ENCODE measurements at places on chromosomes 11 and 22.
A peak's percentile ranks its signal among the peaks of the same experiment; 100 is the strongest.

GRCh38 chr22:25169278-25170031, 30.2 kb upstream of the CRYBB3 start:
- no peak for DNase-seq

- no peak for DNase-seq
Measured at GRCh38 chr11:9943386-9944110, 279.7 kb downstream of the SWAP70 start.

- no peak for DNase-seq
Measured at GRCh38 chr11:82239498-82239897, 494.2 kb downstream of the FAM181B start.

DNA sequence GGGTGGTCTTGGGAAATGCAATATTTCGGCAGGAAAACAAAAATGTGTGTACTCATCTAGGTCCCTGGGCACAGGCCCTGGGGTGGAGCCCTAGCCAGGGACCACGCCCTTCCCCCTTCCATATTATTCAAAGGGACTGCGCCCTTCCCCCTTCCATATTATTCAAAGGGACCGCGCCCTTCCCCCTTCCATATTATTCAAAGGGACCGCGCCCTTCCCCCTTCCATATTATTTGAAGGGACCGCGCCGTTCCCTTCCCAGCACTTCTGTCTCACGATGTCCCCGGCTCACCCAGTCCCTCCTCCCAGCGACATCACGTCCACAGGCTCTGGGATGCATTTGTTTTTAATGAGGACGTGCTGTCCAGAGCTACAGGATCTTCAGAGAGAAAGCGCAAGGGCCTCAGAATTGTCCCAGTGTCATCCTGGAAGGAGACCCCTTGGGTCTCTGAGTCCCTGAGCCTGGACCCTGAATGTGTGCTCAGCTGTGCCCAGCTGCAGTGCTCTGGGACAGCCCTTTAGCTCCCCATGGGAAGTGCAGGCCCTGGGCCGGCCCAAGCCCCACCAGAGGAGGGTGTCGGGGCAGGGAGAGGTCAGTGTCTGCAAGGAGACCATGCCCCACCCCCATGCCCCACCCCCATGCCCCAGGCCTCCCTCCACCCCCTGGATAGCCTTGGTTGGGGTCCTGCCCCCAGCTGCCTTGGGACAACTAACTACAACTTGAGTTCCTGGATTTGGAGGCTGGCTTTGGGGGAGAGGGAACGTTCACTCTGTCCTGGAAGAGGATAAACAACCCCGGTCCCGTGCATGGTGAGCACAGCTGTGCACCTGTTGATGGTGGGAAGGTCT, 810.0 kb downstream of the BRD1 start:
- DNase-seq: no peak

GRCh38 chr11:37050311-37050710, 452.3 kb upstream of the RAG2 start:
- no peak for DNase-seq

DNA sequence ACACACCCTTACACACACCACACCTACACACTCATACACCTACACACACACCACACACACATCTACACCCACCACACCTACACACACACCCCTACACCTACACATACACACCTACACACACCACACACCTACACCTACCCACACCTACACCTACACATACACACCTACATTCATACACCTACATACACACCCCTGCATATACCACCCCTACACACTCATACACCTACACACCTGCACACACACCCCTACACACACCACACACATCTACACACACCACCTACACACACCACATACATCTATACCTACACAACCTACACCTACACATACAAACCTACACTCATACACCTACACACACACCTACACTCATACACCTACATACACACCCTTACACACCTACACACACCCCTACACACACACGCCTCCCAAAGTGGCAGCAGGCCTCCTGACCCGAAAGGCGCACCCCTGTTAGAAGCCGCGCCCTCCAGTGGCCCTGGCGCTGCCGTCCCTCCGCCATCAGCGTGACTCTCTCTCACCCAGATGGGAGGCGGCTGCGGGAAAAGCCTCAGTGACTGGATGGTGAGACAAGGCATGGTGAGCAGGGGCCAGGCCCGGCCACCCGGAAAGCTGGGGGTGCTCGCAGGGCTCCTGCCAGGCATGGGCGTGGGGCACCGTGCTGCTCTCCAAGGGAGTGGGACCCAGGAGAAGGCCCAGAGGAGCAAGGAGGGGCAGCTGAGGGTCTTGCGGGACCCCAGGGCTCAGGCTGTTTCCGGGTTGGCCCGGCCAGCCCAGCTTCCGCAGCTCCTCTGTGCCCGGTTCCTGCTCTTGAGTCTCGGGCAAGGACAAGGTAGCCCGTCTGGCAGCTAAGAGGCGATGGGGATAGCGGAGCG, 37.0 kb upstream of the HMOX1 start:
- DNase-seq: no peak

GRCh38 chr22:24184057-24184798, 2.9 kb downstream of the SUSD2 start:
- DNase-seq: no peak

- no peak for DNase-seq
Measured at GRCh38 chr11:27934830-27935145, 173.2 kb downstream of the KIF18A start.

DNA sequence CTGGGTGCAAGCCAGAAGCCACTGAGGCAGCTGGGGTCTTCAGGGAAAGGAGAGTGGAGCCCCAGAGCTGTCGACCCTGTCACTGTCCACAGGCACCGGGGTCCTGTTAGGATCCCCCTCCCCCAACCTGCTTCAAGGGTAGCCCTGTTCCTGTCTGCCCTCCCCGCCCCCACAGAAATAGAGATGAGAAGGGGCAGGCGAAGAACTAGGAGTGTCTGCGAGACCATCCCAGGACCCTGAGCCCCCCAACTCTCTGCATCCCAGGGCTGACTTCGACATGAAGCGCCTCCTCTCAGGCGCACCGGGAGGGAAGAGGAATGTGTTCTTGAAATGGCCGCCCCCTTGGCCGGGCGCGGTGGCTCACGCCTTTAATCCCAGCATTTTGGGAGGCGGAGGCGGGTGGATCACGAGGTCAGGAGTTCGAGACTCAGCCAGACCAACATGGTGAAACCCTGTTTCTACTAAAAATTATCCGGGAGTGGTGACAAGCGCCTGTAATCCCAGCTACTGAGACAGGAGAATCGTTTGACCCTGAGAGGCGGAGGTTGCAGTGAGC, 607 bp upstream of the ZNF70 start:
- DNase-seq: no peak

DNA sequence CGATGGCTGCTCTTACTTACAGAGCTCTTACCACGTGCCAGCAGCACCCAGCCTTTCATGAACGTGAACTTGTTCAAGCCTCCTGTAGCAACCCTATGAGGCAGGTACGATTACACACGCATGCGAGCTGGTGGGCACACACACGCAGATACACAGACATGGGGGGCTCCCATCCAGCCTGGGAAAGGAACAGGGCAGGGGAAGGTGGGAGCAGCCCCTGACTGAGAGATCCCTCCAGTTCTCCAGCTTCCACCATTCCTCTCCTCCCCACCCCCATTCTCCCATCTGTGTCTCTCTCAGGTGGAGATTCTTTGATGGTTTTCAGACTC, 37.6 kb upstream of the WNT11 start:
- DNase-seq: no peak

GRCh38 chr22:18991821-18992442, 55.8 kb upstream of the PRODH start:
- DNase-seq: no peak

- DNase-seq: no peak
Measured at GRCh38 chr11:77303328-77303727, 1.8 kb upstream of the GDPD4 start.

- no peak for DNase-seq
Measured at GRCh38 chr11:33160587-33160986, 693 bp downstream of the CSTF3 start.

GRCh38 chr11:20450829-20451228, 63.3 kb downstream of the PRMT3 start:
- DNase-seq: no peak

GRCh38 chr22:31162015-31162765, 2.2 kb downstream of the RNF185 start:
- no peak for DNase-seq

- DNase-seq: no peak
Measured at GRCh38 chr11:61901397-61901796, 10.1 kb upstream of the FADS3 start.

GRCh38 chr11:118846181-118846935, 37.3 kb upstream of the CXCR5 start:
- no peak for DNase-seq

- DNase-seq: peak; percentile 25
Measured at GRCh38 chr11:118171269-118172062, 5.0 kb downstream of the SCN2B start.

- no peak for DNase-seq
Measured at GRCh38 chr11:74212533-74212932, 41.4 kb downstream of the PPME1 start.

DNA sequence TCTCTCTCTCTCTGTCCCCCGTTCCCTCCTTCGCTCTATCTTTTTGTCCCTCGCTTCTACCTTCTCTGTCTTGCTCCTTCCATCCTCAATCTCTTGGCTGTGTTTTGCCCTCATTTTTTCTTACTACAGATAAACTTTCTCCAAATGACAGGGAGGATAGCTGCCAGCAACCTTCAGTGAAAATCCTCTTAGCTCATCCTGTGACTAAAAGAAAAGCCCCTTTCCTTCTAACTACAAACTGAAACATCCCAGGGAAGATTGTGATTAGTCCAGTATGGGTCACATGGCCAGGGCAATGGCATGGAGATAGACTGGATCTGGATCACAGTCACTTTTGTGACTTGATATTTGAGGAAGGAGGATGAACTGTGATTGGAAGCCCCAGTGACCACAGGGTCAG, 10.4 kb downstream of the SPON1 start:
- DNase-seq: no peak

DNA sequence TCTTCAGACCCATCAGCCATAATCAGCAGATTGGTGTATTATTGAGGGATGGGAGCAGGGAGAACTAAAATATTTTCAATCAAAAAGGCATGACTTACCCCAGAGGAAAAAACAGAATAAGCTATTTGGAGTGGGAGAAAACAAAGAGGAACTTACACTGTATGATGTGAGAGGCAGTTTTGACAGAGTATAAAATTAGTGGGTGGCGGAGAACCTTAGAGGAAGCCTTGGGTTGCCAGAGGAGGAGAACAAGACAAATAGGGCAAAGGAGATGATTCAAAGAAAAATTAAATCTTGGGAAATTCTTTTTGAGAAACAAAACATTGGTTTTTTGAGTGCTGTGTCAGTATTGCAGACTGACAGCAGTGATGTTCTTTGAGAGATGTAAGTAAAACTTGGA, 285.0 kb downstream of the C11orf87 start:
- DNase-seq: no peak

DNA sequence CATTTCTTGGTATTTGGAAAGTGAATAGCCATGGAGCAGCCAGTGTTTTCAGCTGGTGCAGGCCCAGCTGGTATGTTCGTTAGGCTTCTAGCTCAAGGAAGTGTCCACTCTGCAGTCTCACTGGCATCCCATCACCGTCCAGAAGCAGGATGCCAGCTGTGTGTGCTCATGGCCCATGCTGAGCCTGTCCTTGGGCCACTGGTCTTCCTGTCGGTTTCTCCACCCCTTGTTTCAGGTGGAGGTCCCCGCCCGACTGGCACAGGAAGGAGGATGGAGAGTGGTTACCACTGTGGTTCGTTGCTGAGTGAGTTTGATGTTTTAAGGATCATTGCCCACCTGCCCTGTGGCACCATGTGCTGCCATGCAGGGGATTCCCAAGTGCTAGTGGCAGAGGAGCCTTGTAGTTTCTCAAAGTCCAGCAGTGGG, 63.7 kb downstream of the MED15 start:
- no peak for DNase-seq

DNA sequence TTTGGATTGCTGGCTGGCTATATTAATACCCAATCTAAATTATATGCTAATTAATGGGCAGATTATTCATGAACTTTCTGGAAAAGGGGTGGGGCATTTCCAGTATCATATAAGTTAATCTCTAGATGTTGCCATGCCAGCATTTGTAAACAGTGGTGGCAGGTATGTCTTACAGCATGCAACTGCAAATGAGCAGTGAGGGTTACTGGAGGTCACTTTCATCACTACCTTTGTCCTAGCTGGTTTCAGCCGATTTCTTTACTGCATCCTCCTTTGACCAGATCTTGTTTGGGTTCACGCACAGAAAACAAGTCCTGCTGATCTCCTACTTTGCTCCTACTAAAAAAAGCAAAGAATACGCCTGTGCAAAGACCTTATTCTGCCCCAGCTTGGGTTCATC, 89.1 kb upstream of the USP47 start:
- no peak for DNase-seq

DNA sequence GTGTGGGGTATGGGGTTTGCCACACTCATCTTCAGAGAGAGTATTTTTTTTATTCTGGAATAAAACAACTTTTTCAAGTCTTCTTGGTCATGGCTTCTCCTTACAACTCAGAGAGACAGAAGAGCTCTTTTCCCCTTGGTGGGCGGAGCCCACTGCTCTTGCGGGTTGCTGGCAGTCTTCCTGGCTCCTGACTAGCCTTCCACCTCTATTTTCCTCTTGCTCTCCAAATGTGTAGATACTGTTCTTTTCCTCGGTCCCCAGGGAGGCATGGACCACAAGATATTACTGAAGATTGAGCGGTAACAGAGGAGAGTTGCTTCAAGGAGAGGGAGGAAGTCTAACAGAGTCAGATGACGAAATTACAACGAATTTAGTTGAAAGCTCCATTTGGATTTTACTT, 210.6 kb downstream of the NTM start:
- no peak for DNase-seq

DNA sequence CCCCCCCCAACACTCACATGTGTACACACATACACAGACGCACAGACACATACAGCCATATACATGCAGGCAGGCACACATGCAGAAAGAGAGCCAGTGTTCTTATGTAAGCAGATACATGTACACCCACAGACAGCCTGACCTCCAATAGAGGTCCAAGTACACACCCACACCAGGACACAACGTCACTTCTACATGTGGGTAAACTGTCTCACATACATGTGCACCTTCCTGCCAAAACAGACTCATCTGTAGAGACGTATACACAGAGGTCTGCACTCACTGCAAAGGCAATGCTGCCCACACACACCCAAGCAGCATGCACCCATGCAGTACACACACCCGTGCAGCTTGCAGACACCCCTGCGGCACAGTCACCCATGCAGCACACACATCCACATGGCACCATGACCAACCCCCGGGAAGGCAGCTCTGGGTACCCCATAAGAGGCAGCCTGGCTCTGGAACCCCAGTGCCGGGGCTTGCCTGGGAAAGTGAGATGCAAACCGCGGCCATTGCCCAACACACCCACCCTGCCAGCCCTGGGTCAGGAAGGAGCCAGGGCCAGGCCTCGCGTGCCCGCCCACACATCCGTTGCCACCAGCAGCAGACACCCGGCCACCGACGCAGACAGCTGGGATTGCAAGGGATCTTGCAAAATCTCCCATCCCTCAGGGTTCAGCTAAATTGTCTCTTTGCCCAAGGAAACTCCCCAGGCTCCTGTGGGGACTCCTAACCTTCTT, 10.1 kb downstream of the CASTOR1 start:
- no peak for DNase-seq

GRCh38 chr22:48899523-48900326, 927.9 kb downstream of the BRD1 start:
- no peak for DNase-seq

Measured in stimulated activated CD8-positive, alpha-beta memory T cell treated with anti-CD3 and anti-CD28 coated beads, Interleukin-7, amount 100 ng/mL, for 48 hours (primary cell).